T-helper 1 cell (primary cell): ENCODE measurements at places on chromosomes 11 and 22.
A peak's percentile ranks its signal among the peaks of the same experiment; 100 is the strongest.

DNA sequence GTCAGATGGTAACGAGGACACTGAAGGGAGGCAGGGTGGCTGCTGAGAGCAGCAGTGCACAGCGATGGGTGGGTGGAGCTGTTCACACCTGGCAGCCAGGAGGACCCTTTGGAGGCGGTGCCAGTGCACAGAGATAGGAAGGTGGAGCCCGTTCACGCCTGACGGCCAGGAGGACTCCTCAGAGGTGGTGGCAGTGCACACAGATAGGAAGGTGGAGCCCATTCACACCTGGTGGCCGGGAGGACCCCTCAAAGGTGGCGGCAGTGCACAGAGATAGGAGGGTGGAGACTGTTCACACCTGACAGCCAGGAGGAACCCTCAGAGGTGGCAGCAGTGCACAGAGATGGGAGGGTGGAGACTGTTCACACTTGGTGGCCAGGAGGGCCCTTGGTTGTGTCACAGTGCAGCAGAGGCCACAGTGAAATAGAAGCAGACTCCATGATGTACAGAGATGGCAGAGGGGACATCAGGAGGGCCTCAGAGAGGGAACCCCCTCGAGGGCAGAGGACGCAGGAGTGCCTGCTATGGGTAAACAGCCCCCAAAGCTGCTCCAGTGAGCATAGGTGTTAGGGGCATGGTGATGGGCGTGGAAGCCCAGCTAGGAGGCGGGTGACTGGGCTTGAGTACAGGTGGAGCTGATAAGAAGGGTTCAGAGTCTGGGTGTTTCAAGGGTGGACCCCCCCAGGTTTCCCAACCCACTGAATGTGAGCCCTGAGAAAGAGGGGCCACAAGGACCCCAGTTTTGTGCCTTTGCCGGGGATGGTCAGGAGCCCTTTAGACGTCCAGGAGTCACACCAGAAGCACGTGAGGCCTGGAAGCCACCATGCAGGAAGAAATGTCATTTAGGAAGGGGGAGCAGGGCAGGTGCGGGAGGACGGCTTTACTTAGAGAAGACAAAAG is 566.7 kb downstream of the BRD1 start:
- no peak for DNase-seq

- DNase-seq = no peak
Measured at GRCh38 chr11:131737357-131737756, 366.9 kb downstream of the NTM start.

DNA sequence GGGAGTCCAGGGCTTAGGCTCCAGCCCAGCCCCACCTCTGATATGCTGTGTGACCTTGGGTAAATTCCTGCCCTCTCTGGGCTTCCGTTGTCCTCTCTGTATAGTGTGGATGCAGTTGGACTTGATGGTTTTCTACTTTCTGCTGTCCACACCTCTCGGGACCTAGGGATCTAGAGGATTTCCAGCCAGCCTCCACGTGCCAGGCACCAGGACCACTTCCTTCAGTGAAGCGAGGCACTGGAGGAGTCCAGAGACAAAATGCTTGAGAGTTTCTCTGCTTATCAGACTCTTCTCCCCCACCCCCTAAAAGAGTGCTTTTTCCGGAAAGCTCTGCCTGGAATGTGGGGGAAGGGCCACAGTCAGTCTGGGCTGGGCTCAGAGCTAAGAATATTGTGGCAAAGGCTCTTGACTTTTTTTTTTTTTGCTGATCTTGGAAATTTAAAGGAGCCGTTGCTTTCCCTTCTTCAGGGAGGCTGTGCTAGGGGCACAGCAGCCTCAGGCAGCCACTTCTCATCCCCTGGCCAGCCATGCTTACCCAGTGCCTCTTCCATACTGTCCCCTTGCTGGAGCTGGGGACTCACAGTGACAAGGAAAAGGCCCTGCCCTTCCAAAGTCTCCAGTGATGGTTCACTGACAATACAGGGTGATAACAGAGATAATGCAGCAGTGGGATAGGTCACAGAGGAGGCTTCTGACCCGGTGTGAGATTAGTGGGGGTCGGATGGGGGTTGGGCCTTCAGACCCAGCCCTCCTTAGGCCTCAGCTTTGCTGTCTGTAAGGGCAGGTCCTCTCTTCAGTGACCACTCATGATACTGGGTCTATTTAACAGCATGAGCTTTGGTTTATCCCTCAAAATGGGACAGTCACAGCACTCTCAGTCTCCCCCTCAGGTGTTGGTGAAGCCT is 2.9 kb upstream of the SERPINH1 start:
- DNase-seq = no peak

- no peak for DNase-seq
Measured at GRCh38 chr11:92296138-92296515, 71.5 kb downstream of the FAT3 start.

- no peak for DNase-seq
Measured at GRCh38 chr22:41656556-41656955, 32.1 kb downstream of the SNU13 start.

GRCh38 chr11:24386546-24387397 is 110.1 kb upstream of the LUZP2 start:
- no peak for DNase-seq

GRCh38 chr11:9138612-9139579 is 47.5 kb upstream of the SCUBE2 start:
- peak; percentile 21 for DNase-seq

DNA sequence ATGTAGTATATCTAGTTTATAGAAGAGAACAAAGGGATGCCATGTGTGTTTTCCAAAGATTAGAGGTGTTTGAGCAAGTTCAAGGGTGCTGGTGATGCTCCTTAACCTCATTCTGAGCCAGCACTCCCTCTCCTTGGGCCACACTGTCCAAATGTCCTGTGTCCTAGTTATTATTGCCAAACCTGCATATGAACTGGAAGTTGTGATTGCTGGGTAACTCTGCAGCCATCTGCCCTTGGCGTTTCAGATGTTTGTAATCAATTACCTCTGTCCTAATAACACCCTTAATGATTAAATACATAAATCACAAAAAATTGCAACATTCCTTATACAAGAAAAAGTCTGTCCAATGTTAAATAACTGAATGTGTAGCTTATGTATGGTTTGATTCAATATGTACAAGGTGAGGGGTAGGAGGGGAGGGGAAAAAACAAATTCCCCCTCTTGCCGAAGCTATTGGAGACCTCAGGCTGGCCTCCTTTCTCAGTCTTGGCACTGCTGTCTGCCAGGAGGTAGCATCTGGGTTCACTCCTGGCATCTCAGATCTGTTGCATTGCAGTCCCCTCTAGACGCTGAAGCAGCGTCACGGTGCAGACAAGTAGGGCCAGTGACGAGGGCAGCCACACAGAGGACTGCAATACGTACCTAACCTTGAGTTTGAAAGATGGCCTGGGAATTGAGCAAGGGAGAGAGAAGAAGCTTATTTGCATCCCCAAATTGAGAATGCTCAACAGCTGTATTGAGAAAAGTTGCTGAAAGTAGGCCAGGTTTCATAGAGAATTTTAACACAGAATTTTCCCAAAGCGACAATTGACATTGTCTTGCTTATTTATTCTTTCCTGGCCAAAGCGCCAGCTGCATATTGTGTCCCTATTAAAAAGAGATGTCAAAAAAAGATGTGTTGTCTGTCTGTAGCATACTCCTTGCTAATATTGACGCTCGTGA is 89.6 kb upstream of the ARHGAP32 start:
- DNase-seq = no peak

DNA sequence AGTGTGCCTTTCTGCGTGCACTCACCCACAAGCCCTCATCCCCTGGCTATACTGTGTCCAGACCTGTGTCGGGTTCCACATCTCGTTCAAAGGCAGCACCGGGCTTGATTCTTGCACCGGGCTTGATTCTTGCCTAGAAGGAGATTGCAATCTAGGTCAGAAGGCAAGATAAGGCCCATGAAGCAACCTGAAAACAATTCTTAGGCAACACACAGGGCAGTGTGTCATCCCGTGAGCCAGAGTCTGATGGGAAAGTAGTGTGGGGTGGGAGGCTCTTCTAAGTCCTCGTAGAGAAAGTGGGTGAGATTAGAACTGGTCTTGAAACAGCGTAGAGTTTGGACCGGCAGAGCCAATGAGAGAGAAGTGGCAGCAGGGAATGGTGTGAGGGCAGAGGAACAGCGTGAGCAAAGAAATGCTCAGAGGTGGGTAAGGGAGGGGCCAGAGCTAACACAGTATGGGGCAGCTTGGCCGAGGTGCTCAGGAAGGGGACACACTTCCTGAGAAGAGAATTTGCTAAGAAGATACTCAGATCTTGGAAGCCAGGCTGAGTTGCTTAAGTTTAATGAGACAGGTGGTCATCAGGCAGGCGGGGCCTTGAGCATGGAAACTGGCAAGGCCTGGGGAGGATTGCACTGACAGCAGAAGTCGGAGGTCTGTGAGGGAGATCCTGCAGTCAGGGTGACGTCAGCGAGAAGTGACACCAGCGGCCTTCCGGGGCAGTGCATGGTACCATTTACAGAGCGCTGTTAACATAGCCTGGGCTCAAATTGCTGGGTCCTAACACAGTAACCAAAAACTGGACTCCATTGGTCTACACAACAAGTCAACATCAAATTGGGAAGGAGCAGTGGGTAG is 40.7 kb upstream of the DKK3 start:
- no peak for DNase-seq

DNA sequence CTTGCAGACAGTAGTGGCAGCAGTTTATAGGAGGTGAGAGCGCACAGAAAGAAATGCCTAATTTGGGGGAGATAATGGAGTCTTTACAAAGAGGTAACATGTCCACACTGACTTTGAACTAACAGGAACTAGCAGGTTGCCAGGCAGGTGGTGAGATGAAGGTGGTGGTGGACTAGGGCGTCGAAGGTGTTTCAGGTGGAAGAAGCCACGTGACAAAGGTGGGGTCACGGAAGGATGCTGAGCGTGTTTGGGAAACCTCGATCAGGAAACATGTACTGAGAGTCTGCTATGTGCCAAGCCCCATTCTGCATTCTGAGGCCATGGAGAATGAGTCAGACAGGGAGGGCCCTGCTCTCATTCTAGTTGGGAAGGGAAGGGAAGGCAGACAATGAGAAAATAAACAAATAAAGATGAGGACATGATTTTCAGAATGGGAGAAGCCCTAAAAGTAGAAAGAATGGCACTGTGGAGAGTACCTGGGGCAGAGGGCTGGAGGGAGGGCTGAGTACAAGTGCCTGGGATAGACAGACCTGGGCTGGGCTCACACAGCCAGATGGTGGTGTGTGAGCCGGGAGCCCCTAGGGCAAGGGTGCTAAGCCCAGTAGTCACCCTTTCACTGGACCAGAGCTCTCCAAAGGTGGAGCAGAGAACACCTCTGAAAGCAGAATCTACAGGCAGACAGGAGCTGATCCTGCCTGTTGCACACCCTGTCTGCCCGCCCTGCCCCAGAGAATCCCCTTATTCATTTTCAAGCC is 16.2 kb upstream of the NNMT start:
- no peak for DNase-seq

- no peak for DNase-seq
Measured at GRCh38 chr11:80362563-80363340, 921.9 kb upstream of the TENM4 start.

DNA sequence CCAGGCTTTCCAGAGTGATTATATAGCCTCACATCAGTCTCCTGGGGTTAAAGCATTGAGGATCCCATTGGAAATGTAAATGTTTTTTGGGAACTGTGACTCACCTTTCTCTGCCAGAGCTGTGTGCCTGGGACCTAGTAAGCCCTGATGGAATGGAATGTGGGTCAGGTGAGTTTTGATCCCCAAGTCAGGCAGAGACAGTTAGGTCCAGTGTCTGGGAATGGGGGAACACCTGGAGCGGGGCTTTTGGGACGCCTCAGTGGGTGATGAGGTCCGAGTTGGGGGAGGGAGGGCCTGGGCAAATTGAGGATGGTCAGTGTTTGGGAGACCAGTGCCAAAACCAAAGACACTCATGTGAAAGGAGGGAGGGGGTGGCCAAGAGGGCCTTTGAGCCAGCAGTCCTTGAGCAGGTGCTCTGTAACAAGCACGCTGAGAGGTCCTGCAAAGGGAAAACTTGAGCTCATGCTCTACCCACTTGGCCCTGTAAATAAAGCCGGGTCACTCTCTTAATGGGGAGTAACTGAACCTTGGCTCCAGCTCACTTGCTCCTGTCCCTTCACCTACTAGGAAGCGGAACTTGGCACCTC is 104.7 kb downstream of the NAV2 start:
- DNase-seq = no peak

DNA sequence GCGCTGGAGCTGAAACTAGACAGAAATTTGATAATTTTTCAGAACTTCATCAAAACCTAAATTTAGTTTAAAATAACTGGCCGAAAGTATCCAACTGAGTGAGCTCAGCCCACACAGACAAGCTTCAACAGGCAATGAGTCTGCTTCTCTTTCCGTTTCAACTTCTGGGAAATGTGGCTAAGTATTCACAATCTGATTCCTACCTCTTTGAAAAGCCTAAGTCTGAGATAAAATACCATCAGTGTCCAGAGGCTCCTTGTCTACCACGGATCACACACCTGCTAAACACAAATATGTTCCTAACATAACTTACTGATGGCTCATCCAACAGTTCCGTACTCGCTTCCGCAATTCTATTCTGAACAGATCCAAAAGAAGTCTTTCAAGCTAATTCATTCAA is 8.5 kb downstream of the SIK3 start:
- DNase-seq = no peak

DNA sequence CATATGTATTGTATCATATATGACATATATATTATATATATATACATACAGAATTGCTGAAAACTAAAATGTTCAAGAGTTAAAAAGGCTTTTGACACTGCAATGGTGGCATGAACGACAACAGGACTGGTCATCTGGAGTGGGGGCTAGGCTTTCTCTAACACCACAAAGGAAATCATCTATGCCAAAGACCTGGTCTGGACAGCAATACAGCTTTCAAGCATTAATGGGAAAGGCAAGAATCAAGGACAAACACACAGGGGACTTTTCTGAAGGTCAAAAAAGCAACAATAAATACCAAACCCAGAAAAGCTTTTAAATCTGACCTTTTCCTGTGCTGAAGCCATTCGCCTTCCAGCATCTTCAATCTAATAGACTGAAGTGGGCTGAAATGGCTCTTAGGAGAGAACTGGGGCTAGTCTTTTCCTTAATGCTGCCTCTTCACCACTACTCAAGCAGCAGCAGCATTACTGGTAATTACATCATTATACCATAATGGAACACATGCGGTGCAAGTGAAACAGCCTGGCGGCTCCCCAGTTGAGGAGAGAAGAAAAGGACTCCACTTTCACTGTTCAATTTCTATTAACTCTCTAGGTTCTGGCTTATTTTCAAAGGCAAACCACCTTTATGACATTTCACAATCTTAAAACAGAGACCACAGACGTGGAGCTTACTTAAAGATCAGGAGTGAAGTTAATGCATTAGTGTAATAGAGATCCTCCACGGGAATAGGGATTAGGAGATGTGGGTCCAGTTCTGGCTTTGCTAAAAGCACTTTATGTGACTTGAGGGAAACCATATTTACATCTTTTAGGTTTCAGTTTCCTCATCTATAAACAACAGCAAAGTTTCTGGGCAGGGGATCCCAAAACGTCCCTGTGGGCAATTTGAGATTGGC is 63.0 kb downstream of the GAB2 start:
- no peak for DNase-seq
